ENCODE measurements at places on chromosomes 13 and 19. TPM values are rescaled to one million over a fixed set of nuclear protein-coding genes. Genes with fewer than 3 reads are reported as not detected.

MYO16 gene
- 14.5 TPM for polyA plus RNA-seq

RETN gene
- polyA plus RNA-seq = 3.0 TPM

FAM216B gene
- not detected for polyA plus RNA-seq

ZNF729 gene
- 0.06 TPM for polyA plus RNA-seq

ZNF579 gene
- polyA plus RNA-seq = 12.0 TPM

ZNF552 gene
- polyA plus RNA-seq = 5.4 TPM

PRMT1 gene
- 209 TPM for polyA plus RNA-seq

MEDAG gene
- polyA plus RNA-seq = 8.4 TPM

GRCh38 chr13:29713839-29714238, 118.4 kb upstream of the SLC7A1 start:
- no peak for DNase-seq

GRCh38 chr19:29421196-29421545, 104.6 kb upstream of the VSTM2B start:
- DNase-seq = no peak

- no peak for DNase-seq
Observed at GRCh38 chr19:47106821-47107201, 6.8 kb downstream of the ZC3H4 start.

DNA sequence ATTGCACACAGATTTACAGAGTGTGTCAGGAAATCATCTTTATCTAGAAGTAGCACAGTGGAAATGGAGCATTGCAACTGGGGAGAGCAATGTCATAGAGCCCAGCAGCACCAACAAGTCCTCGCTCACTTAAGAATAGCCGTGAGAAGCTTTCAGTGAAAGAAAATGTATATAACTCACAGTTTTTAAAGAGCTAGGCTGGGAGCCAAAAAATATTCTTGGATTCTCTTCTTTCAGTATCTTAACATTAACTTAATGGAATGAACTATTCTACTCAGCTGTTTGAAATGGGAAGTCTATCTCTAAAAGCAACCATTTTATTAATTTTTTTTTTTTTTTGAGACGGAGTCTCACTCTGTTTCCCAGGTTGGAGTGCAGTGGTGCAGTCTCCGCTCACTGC, 329.6 kb downstream of the COG6 start:
- DNase-seq = no peak

GRCh38 chr19:49793561-49793840, 19.6 kb downstream of the FUZ start:
- no peak for DNase-seq

DNA sequence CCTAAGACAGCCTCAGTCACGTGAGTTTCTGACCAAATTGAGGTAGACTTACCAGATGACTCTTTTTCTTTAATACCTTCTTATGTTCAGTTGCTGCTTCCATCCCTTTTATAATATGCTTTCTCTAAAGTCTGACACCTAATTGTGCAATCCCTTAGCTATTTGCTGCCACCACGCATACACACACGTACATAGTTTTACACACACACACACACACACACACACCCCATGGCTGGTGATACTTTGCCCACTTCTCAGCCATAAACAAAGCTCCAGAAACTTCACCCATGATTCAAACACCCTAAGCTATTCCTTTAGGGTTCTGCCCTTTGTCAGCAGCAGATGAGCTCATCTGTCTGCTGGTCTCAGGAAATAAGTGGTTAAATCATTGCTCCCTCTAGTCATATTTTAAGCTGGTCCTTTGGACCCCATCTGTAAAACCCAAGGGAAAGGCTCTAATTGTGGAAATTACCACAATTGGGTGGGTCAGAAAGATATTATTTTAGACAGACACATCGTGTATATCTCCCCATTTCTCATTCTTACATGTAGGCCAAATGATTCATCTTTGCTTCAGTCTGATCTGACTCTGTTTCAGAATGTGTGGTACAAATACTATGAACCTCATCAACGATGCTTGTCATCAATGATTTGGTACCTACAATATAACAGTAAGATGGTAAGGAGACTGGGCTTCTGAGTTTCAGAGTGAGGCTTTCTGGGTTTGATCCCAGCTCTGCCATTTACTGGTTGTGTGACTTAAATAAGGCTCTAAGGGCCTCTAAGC, 69.2 kb downstream of the NALCN start:
- no peak for DNase-seq

DNA sequence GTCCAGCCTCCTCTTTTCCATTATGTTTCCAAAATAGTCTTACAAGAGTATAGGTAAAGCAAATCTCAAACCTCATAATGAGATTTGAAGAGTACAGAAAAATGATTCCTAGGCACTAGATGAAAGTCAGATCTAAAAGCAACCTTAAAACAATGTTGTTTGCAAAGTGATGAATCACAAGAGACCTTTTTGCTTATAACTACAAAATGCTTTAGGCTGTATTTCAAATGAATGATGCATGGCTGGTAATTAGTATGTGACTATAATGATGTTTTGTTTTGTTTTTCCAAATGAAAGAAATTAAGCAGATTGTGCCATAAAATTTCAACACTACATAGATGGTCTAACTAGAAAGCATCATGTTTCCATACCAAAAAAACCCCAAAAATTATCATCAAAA, 272.7 kb downstream of the DIAPH3 start:
- DNase-seq = no peak

DNA sequence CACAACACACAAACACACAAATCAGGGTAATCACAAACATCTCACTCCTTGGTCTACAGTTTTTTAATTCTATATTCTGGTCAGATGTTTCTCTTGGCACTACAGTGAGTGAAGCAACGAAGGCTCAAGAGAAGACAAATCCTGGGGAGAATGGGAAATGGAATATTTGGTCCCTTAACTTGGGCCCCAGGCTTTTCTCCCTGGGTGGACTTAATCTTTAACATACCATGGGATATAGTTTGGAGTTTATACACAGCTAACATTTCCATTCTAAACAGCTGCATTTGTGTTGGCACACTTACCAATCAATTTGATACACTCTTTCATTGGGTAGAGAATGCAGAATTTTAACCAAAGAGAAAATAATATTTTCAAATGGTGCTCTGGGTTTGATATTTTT, 1132.6 kb upstream of the SLC10A2 start:
- peak; percentile 2 for DNase-seq

Measured in forelimb muscle (tissue), 1 donor.